Stimulated activated memory B cell treated with anti-CD40 and anti-IgM and Interleukin-4, amounts not matched to agents 10 μg/mL and 1 μg/mL and 100 μg/mL, for 72 hours (primary cell): ENCODE measurements at places on chromosomes 11 and 22.
A peak's percentile ranks its signal among the peaks of the same experiment; 100 is the strongest.

DNA sequence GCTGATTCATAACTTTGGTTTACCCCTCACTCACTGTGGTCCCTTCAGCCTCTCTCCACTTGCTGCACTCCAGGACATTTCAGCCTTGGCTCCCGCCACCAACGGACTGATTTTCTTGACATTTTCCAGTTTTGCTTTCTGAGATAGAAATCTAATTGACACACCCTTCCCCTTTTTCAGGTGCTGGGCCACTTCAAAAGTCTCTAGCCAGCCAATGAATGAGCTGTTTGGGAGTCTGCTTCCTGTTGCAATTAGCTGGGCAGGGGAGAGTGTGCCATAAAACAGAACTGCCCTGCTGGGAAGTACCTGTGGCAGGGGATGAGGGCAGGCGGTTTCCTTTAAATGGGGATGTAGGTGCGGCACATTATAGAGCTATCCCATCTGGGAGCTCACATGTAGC, 21.1 kb upstream of the PLET1 start:
- no peak for ATAC-seq

DNA sequence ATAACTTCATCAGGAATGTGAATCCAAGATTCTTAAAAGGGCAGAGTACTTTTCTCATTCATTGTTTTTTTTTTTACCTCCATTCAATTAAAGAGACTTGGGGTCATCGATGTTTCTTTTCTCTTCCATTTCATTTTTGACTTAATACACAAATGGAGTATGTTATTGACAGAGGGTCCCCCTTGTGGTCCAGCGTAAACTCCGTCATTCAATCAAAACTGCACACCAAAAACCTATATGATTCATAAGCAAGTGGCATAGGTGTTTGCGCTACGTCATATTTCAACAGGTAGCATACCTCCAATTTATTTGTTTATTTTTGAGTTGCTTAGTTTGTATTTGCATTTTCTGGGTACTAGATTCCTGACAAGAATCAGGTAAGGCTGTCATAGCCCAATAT, 12.7 kb upstream of the FOLH1 start:
- no peak for ATAC-seq

GRCh38 chr11:101129203-101129943, at the start of gene PGR:
Gene PGR, minus strand, starts transcription at chr11:101129813. Its CDS starts 743 bp downstream, at chr11:101129070.
- ATAC-seq = no peak

GRCh38 chr11:65852508-65853245, 5.3 kb downstream of the CFL1 start:
- no peak for ATAC-seq

- ATAC-seq = no peak
Observed at GRCh38 chr22:29726512-29727130, 6.8 kb downstream of the CABP7 start.

DNA sequence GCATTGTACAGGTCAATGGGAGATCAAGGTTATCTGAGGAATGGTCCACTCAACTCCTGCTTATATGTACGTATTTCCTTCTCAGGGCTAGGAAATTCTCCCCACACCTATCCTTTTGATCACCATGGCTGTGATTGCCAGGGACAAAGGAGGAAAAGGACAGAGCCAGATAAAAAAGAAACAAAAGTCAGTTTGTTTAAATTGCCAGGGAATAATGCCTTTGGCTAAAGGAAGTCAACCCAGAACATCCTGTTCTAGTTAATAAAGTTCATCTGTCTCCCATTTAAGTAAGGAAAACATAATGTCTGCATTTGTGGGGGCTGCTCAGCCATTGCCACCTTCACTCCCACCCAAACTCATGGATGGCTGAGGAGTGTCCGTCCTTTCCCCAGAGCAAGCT, 124.7 kb downstream of the ME3 start:
- no peak for ATAC-seq

DNA sequence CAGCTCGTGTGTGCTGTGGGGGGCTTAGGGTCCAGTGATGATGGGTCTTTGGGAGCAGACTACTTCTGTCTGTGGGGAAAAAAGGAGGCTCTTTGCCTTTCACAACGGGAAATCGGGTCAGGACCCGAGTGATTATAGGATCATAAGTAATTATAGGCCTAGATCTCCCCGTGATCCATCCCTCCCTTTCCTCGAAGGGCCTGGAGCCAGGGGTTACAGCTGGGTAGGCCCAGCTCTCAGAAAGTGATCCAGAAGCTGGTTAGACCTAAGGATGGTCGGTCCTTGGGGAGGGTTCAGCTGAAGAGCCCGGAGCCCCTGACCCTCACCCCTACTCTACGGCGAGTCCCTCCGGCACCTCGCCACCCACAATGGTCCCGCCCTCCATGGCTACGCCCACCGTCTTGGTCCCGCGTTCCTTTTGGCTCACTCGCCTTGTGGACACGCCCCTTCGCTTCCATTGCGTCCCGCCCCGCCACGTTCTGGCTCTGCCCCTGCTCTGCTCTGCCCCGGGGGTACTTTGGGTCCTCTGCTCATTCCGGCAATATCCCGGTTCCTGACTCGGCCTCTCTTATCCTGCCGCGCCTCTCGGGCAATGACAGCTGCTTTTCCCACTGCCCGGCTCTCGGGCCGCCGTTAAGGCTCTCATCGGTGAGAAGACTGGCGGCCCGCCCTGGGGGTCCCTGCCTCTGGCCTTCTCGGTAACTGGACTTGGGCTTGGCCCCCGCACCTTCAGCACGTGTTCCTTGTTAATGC, 5.0 kb downstream of the IGSF22 start:
- peak; percentile 86 for ATAC-seq

- ATAC-seq = peak; percentile 53
Observed at GRCh38 chr22:16601437-16602223, 9.0 kb upstream of the CCT8L2 start.

DNA sequence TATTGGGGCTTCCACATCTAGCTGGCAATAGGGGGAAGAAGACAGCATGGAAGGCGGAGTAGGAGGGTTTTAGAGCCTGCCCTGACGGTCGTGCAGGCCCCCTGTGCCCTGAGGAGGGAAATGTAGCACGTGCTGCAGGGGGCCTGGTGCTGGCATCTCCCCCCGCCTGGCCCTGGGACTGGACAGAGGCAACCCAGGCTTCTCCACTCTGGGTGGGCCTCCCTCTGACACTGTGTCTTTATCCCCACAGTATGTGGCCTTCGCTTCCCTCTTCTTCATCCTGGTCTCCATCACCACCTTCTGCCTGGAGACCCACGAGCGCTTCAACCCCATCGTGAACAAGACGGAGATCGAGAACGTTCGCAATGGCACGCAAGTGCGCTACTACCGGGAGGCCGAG, 36.8 kb downstream of the KCNC1 start:
- no peak for ATAC-seq

DNA sequence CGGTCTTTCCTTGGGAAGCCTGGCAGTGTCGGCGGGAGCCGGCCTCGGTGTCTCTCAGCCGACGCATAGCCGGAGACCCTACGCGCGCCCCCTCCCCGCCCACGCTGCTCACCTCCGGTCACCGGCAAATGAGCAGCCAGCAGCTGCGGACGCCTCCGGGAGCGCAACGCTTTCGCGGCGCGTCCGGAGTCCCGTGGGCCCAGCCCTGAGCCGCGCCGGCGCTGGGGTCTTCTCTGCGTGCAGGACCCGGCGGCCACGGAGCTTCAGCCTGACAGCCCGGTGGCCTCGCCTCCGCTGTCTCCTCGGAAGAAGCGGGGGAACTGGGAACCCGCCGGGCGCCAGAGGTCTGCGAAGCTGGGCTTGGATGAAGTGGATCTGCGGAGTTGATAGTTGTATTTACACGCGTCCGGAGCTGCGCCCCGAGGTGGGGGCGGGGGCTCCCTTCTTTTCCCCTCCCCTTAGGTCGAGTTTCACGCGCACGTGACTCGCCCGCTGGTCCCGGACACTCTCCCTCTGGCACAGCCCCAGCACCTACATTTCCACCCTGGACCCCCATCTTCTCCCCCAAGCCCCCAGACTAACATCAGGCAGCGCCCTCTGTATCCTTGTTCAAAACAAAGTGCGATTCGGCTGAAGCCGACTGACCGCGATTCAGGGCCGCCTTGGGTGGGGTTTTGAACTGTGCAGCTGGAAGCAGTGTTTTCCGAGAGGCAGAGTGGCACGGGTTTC, at the start of gene SLC43A1:
SLC43A1 (minus strand) TSS at position 371 of the 729 bp plus-strand sequence. CDS start 1,591 bp downstream, outside the sequence.
- peak; percentile 44 for ATAC-seq

GRCh38 chr11:134413826-134414731, 2.0 kb upstream of the B3GAT1 start:
- ATAC-seq = no peak

GRCh38 chr22:23632178-23632577, at the start of gene DRICH1:
Gene DRICH1, minus strand, starts transcription at chr22:23632321. Its CDS starts 298 bp downstream, at chr22:23632023.
- no peak for ATAC-seq

DNA sequence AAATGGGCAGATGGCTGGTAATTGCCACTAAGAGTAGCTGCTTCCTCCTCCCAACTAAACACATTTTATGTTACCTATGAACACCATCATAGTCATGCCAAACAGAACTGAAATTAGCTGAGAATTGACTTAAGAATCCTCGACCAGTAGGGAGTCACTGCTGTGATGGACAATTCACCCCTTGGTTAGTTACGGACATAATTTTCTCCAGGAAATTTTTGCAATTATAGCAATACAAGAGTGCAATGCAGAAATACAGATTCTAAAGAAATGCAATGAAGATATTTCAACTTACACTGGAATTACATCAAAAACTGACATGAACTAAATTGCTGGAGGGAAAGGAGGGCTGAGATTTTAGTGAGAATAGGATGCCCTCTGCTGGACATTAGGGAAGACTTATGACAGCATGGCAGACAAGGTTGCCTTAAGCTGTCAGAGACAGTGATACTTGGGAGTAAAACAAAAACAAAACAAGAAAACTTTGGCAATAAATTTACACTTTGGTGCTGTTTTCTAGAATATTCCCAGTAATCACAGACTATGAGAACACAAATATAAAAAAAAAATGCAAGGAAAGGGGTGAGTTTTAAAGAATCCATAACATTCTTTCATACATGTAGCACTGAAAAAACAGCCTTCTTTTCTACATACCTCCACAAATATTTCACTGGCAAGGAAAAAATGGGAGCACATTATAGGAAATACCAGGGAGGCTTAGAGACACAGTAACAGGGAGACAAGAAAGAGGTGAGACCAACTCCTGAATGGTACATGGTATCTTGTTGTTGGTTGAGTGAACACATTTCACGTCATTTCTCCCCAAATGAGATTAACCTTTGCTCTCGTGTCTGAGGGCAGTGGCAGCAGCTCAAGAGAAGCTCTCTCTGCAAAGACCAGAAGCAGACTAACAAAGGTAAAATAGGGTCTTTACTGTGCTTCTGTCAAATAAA, 11.2 kb upstream of the PPP2R1B start:
- ATAC-seq = peak; percentile 87

- ATAC-seq = no peak
Observed at GRCh38 chr22:24801901-24802465, 4.0 kb upstream of the SGSM1 start.

GRCh38 chr11:44823868-44824267, 97.1 kb downstream of the TSPAN18 start:
- ATAC-seq = no peak

DNA sequence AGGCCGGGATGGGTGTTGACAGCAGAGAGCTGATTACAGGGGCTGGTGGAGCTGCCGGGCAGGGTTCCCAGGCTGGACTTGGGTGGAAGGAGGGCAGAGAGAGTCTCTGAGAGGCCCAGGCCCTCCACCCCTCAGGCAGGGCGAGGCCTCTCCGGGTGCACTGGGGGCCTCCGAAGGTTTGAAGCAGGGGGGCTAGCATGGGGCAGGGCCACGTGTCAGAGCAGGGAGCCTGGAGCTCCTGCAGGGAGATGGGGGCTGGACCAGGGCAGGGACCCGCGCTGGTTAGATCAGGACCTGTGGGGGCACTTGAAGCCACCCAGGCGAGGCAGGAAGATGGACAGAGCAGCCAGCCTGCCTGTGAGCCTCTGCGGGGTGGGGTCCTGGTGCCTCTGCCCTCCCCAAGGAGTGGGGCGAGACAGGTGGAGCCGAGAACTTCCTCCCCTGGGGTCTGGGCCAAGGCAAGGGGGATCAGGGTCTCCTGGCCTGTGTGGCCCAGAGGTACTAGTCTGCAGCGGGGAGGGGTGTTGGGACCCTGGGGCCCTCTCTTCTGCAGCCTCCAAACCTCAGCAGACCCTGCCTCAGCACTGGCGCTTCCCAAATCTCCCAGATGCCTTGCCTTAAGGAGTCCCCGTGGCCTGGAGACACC, 911 bp downstream of the PANX2 start:
- no peak for ATAC-seq

- ATAC-seq = no peak
Observed at GRCh38 chr11:21501245-21501644, 691.6 kb upstream of the ANO5 start.

- no peak for ATAC-seq
Observed at GRCh38 chr11:117642835-117643234, 154.2 kb downstream of the DSCAML1 start.

DNA sequence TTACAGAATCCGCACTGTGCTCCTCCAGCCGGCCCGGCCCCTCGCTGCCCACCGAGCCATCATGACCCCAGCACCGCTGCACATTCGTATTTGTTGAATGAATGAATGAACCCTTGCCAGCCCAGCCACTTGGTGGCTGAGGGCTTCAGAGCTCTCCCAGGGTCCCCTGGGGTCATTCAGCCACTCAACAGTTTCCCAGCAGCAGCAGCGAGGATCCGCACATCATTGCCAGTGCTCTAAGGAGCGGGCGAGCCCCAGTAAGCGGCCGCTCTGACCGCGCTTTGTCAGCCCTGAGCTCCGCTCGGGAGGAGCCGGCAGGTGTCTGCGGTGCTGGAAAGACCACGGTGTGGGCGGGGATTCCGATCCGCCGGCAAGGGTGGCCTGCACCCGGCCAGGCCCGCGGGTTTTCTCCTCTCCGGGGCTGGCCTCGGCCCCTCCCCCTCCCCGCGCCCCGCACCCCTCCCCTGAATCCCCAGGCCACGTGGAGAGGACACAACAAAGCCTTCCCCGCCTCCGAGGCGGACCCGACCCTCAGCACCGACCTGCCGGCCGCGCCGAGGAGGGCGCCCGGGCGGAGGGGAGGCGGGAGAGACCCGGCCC, 563 bp downstream of the BID start:
- ATAC-seq = peak; percentile 57

GRCh38 chr11:7639643-7640025, 33.7 kb downstream of the CYB5R2 start:
- no peak for ATAC-seq

DNA sequence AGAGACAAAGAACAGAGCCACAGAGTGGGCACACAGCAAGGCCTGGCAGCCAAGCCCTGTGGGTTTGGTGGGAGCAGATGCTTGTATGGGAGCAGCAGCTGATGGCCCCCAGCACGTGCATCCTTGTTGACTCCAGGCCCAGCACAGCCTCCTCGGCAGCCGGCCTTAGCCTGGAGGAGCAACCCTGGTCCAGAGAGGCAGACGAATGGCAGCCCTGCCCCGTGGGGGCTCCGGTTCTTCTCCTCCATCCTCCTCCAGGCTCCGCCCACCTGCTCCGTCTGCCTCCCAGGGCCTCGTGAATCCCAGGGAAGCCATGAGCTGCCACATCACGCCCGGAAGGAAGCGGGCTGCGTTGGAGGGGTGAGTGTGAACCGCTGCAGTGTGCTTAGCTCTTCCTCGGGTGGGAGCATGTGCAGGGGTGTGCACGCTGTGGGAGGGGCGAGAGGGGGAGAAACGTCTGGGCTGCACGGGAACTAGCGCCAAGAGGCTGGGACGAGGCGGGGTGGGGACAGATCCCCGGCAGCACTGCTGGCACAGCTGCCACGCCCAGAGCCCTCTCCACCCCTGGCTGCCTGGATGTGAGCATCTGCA, 36.3 kb upstream of the JAM3 start:
- ATAC-seq = no peak
